Effector memory CD8-positive, alpha-beta T cell (primary cell): ENCODE measurements at places on chromosomes 2 and 18.

- no peak for DNase-seq
Observed at GRCh38 chr2:23533338-23533695, 148.3 kb downstream of the KLHL29 start.

DNA sequence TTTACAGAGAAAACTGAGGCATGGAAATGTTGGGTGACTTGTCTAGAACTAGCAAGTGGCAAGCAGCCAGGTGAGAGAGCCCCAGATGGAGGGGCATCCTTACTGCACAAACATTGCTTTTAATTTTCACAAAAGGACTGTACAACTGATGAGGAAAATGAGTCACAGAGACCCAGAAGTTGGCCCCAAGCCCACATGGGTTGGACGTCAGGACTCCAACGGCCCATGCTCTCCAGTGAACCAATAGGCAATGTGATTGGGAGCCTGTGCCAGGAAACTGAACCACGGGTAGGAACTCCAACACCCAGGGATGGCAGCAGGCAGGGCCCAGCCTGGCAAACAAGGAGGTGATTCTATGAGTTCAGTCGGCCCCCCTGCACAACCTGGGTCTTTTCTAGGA, 50.8 kb downstream of the PID1 start:
- DNase-seq, result no peak

DNA sequence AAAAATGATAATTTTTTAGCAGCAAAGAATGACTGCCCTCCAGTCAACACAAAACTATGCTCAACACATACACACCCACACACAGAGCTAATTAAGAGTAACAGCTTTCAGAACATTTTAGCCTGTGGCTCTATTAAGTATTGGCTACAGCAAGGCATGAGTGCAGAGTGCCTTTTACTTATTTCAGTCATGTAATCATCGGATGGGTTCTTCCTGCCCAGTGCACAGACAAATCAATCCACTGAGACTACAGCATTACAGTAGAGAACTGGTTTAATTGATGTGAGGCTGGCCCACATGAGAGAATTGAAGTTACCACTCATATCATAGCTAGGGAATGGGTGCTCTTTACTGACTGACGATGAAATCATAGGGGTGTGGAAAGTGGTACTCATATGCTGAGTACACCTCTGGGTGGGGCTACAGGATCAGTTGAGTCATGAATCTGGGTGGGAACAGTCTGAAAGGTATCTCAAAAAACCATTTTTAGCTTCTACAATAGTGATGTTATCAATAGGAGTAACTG, 241.0 kb downstream of the FSIP2 start:
- DNase-seq, result no peak

- no peak for DNase-seq
Observed at GRCh38 chr18:39571511-39571910, 2005.9 kb upstream of the CELF4 start.
